ENCODE measurements at places on chromosomes 6 and 20.

DNA sequence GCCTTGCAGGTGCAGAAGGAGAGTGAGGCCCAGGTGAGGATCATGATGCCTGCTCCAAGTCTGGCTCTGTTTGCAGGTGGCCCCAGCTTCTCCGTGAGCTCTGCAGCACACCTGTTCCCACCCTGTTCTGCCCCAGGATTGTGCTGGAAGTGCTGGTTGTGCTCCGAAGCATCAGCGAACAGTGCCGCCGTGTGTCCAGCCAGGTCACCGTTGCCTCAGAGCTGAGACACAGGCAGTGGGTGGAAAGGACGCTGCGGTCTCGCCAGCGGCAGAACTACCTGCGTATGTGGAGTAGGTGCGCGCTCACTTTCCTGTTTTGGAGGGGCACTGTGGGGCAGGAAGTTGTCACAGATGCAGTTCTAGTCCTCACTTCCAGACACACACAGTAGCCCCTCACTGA lies 25.0 kb downstream of the ERMARD start:
- DNase-seq, result no peak

DNA sequence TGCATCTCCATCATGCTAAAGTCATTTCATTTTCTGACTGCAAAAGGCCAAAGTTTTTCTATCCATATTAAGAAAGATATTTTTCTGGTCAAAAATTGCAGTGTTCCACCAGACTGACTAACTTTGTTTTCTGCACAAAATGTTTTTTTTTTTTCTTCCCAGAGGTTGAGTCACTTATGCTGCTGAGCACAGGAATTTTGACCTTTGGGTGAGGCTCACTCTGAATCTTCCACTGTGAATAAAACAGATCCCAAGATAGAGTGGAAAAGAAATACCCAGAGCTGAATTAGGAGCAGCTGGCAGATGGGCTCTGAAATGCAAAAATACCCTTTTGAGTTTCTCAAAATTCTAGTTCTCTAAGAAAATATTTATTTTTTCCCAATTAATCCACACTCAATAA lies 996.8 kb downstream of the KIF16B start:
- DNase-seq, result no peak

GRCh38 chr6:32153564-32154513 lies at the start of gene PPT2:
PPT2 (plus strand) TSS chr6:32154141; CDS start chr6:32154595, 454 bp downstream.
- DNase-seq, result peak; percentile 65

GRCh38 chr20:31392836-31393235 lies 2.4 kb upstream of the DEFB119 start:
- no peak for DNase-seq

DNA sequence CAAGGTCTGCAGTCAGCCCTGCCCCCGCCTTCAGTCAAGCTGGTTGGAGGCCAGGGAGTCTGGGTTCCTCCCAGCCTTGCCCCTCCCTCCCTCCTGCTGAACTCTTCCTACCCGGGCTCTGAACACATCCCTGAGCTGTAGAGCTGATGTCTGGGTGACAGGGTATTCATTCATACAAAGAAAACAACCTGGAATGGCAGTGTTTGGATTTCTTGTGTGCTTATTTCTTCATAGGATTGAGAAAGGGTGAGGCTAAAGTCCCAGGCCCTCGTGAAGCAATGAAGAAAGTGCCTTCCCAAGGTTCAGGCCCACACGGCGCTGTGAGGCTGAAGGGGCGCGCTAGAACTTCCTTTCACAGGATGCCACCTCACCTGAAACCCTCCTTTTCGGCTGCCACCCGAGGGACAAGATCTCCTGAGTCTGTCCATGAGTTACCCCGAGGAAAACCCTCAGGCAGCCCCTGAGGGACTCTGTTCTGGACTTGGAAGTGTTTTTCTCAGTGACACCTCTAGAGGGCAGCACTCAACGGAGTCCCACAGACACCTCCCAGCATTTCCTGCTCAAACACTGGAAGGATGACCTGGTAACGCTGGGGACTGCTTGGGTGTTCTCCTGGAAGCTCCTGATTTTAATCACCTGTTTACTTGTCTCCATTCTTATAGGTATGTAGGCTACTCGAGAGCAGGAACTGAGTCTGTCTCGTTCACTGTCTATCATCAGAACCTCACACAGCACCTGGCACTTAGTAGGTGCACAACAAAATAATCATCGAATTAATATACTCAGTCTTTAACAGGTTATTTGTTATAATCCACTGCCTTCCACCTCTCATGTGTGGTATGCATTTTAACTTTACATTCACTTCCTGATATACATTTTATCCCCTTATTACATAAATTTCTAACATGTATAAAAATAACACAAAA lies 11.8 kb upstream of the GSTA1 start:
- peak; percentile 52 for DNase-seq

All from CD4-positive, alpha-beta T cell treated with Interleukin-4 for 4 hours (primary cell).